ENCODE measurements at places on chromosomes 3 and 15.

- peak; percentile 11 for DNase-seq
Observed at GRCh38 chr3:70065696-70066253, 66.2 kb downstream of the SAMMSON start.

DNA sequence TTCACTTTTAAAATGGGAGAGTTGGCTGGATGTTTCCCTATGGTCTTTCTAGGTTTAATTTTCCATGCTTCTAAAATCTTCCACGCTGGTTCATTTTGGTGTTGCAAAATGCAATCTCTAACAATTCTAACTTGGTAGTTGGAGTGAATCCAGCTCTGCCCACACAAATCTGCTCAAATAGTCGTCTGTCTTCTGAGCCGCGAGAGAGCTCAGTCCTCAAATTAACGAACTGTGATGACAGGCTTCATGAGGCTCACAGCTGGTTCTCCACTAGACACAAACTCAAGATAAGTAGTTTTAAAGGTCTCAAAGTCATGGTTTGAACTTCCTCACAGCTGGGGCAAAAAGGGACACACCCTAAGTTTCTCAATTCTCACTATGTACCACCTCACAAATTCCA is 178.6 kb upstream of the LYSMD4 start:
- no peak for DNase-seq

DNA sequence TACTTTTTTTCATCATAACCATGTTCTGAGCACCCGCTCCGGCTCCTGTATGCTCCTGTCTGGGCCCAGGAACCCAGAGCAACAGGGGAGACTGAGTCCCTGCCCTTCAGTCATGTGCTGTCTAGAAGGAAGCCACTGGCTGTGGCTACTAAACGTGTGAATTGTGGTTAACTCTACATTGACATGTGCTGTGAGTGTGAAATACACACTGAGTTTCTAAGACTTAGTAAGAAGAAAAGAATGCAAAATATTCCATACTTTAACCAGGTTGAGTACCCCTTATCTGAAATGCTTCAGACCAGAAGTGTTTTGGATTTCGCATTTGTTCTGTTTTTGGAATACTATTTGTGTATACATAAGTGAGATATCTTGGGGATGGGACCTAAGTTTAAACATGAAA is 42.8 kb upstream of the CGNL1 start:
- no peak for DNase-seq

DNA sequence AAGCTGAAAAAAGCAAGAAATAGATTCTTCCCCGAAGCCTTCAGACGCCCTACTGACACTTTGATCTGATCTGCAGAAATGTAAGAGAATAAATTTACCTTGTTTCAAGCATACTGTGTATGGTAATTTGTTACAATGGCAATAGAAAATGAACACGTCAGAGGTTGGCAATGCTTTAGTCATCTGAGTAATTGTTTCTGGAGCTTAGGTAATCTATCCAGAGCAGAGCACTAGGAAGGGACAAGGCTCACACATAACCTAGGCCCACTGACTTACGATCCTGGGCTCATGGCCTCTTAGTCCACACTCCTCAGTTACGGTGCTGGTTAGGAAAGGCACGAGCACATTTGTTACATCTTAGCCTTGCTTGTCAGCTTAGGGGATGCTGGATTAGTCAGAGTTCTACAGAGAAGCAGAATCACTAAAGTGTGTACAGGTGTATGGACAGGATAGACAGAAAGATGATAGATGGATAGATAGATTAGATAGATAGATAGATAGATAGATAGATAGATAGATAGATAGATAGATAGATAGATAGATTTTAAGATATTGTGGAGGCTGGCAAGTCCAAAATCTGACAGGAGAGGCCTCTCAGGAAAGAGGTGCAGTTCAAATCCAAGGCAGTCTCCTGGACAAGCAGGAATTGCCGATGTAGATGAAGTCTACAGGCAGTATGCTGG is 46.8 kb upstream of the TBC1D23 start:
- DNase-seq, result no peak

DNA sequence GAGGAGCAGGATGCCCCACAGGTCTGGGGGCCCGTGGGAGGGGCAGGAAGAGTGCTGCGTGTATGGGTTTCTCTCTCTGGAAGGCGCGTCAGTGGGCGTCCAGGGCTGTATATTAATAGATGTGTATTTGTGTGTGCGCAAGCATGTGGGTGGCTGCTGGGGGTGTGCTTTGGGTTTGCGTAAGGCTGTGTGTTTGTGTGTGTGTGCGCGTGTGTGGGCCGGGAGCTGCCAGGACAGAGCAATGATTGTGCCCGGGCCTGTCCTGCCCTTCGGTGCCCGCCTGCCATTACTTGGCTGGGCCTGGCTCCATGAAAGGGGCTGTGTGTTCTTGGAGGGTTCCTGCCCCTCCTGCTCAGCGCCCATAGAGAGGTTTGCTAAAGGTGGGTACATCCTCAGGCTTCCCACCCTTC is 16.3 kb downstream of the CSPG4 start:
- no peak for DNase-seq

- no peak for DNase-seq
Observed at GRCh38 chr3:56923526-56924224, 121.9 kb upstream of the ARHGEF3 start.

DNA sequence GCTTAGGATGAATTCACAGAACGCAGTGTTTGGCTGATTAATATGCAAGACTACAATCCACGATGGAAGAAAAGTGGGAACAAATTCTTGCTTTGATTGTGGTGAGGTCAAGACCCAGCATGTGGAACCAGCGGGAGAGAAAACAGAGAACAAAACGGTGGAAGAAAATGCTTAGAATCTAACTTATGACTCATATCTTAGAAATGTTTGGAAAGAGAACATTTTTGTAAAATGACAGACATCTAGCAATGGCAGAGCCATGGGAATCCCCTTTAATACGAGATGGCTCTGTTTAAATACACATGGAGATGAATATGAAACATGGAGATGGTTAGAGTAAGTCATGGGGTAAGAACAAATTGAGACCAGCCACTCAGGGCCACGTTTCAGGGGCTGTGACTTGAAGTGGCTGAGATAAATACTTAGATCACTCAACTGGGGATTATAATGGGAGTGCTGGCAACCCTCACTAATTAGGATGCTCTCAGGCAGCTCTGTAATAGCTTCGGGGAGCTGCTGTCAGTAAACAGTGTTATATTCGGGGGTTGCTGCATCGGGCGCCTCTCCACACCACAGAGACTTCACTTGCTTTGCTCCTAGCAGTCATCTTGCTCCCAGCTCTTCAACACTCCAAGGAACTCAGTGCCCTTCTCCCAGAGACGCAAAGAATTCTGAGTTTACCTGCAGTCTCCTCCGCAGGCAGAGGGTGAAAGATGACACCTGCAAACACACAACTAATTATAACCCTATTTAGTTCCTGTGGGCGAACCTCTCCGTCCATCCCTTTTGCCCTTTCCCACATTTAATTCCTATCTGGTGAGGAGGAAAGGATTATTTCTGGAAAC is 68.0 kb upstream of the ONECUT1 start:
- no peak for DNase-seq

- no peak for DNase-seq
Observed at GRCh38 chr3:85081191-85081906, 122.6 kb downstream of the CADM2 start.

DNA sequence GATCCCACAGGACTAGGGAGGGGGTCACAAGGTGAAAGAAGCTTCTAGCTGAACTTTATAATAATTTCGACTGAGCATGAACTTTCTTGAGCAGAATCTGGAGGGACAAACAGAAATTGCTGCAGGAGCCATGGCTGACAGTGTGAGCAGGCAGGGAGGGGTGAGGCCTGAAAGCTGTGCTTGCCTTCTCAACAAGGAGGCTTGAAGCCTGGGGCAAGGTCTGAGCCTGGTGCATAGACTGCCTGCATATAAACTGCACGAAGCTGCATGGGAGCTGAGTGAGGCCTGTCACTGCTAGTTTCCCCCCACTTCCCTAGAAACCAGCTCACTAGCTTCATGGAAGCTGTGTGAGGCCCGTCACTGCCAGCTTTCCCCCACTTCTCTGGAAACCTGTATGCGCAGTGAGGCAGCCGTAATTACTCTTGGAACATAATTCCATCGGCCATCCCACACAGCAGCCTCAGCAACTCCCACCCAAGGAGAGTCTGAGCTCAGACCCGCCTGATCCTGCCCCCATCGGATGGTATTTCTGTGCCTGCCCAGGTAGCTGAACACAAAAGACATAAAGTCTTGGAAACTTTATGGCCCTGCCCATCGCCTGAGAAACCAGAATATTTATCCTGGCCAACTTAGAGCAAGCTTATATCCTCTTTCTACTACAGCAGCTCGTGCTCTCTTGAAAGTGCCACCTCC is 136.5 kb downstream of the PLCH1 start:
- no peak for DNase-seq

GRCh38 chr3:100032243-100032642 is 82.1 kb downstream of the FILIP1L start:
- DNase-seq, result no peak

GRCh38 chr3:143071776-143072175 is 47.8 kb upstream of the CHST2 start:
- no peak for DNase-seq

DNA sequence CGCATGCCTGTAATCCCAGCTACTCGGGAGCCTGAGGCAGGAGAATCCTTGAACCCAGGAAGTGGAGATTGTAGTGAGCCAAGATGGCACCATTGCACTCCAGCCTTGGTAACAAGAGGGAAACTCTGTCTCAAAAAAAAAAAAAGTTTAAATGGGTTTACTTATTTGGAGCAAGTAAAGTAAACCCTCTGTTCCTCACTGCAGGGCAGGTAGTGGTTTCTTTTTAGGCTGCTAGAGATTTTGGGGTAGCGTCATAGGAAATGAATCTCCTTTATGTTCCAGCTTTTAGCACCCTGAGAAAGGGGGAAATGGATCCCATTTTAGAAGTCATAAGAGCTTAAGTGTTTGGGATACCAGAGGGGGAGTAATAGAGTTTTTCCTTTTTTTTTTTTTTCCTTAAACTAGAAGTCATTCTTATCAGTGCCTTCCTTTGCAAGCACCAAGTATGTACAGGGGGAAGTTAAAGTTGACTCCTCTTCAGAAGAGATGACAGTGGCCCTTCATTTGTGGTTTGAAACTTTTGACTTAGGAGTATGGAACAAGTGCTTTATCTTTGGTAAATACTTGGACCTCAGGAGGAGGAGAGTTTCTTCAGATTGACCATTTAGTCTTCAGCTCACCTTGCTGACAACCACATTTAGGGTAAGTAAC is 8.0 kb downstream of the PXK start:
- no peak for DNase-seq

- DNase-seq, result no peak
Observed at GRCh38 chr15:92029767-92030166, 176.3 kb downstream of the SLCO3A1 start.

DNA sequence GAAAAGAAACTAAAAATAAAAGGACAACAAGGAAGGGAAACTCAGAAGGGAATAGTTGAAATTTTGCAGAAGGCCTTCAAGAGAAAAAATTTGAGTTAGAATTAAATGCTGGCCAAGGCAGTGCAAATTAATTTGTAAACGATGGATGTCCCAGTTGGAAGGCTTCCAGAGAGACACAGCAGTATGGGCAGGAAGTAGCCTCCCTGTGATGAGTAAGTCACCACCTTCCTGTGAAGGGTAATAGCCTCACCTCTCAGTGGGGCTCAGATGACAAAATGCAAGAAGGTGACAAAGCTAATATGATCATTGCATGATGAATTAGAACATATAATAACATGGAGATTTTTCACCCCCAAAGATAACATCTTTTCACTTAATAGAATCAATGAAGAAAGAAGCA is 27.3 kb upstream of the TMCO5A start:
- DNase-seq, result no peak

DNA sequence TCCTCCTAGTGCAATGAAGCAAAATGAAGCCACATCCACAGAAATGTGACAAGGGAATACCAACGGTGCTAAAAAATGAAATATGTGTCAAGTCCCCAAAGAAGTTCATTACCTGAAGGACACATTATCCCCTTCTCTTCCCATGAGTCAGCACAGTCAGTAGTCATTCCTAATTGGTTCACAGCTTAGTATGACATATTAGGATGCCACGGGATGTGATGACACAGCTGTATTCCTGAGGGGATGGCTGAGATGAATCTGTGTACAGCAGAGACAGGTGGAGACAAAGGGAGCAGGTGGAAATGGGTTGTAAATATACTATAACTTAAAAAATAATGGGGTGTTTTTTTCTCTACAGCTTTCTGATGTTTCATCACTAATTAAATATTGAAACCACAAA is 273.4 kb downstream of the ARRDC4 start:
- DNase-seq, result no peak

DNA sequence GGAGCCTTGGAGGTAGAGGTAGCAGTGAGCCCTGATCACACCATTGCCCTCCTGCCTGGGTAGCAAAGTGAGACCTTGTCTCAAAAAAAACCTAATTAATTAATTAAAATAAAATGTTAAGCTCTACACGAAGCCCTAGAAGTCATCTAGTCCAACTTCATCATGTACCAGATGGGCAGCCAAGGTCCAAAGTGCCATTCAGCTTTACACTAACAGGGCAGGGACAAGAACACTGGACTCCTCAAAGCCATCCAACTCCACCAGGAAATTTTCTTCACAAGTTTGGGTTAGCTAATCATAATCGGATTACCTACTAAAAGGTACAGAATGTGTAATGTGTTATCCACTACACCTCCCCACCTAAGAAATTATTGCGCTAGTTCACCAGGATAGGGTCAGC is 48.8 kb downstream of the WWTR1 start:
- DNase-seq, result no peak

DNA sequence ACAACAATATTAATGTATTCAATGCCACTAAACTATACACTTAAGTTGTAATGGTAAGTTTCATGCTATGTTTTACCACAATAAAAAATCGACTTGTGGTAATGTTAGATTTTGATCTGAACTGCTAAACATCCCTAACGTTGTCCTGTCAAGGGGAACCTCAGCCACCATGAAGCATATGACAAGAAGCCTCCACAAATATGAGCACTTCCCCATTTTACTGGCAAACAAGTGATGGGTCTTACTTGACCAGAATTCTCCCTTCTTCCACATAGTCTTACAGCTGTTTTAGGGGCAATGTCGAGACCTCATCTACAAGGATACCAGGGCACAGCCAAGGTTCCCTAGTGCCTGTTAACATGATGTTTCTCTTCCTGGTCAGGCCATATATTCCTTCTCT is 124.2 kb upstream of the ABI3BP start:
- DNase-seq, result no peak

GRCh38 chr3:23655749-23656148 is 150.0 kb upstream of the UBE2E1 start:
- no peak for DNase-seq

GRCh38 chr15:39934397-39935071 is 619 bp downstream of the EIF2AK4 start:
- DNase-seq, result peak; percentile 15

GRCh38 chr3:171687064-171687463 is 123.2 kb downstream of the PLD1 start:
- no peak for DNase-seq

DNA sequence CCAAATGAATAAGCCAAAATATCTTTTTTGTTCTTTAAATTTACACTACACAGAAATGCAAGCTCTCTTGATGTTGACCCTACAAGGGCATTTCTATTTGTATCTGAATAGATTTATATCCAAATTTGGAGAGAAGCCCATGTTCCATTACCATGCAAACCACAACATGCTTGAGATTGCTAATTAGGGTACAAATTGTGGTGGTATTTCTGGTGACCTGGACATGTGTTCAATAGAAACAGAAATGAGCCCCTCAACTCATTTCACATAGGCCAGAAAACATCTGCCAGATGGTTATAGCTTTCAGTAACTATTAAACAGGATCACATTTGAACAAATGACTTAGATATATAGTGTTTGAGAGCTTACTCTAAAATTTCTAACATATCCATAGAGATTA is 23.5 kb upstream of the PLSCR5 start:
- DNase-seq, result no peak

- DNase-seq, result no peak
Observed at GRCh38 chr3:111318289-111318688, 223.7 kb upstream of the CD96 start.
